Temporal lobe (tissue), 4 donors: ENCODE measurements at places on chromosomes 3 and 15. TPM values are rescaled to one million over a fixed set of nuclear protein-coding genes. Genes with fewer than 3 reads are reported as not detected.

MME gene
- 1.2 TPM for total RNA-seq

RBP2 gene
- not detected for total RNA-seq

FXR1 gene
- total RNA-seq: 134 TPM

SLC12A1 gene
- 0.98 TPM for total RNA-seq

CCDC50 gene
- total RNA-seq: 91.0 TPM

SUSD5 gene
- total RNA-seq: 1.7 TPM

SCN11A gene
- total RNA-seq: 0.25 TPM

KLHL6 gene
- total RNA-seq: 0.49 TPM

CHL1 gene
- total RNA-seq: 896 TPM

CACNA2D3 gene
- 23.4 TPM for total RNA-seq
